ENCODE measurements at places on chromosomes 7 and 10. TPM values are rescaled to one million over a fixed set of nuclear protein-coding genes. Genes with fewer than 3 reads are reported as not detected.

DNA sequence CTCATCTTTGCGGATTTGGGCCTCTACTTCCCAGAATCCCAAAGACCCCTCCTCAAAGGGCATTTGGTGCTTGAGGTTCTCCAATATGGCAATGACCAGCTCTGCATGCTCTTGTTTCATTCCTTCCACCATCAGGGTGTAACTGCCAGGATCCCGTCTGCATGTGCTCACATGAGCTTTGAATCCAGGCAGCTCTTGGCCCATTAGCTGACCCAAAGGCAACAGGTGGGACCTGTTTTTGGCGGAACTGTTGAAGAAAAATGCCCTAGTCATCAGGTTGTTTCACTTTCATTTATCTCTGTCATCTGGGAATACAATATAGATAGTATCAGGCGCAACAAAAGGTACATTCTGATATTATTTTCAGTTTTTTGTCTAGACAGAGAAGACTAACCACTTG lies 159.1 kb upstream of the TCF7L2 start:
- H3K27me3 ChIP-seq: no peaks in the 10 kb centered on the region
- H3K36me3 ChIP-seq: no peaks in the 10 kb centered on the region
- H3K4me3 ChIP-seq: no peak overlapping the region
- no peak overlapping the region for H3K27ac ChIP-seq
- DNase-seq: peak; percentile 36

GRCh38 chr7:105849122-105849855 lies 27.1 kb downstream of the ATXN7L1 start:
- H3K27me3 ChIP-seq: no peaks in the 10 kb centered on the region
- H3K4me3 ChIP-seq: no peak overlapping the region
- no peak overlapping the region for H3K27ac ChIP-seq
- peaks cover 28% of the 10 kb centered on the region for H3K4me1 ChIP-seq

DNA sequence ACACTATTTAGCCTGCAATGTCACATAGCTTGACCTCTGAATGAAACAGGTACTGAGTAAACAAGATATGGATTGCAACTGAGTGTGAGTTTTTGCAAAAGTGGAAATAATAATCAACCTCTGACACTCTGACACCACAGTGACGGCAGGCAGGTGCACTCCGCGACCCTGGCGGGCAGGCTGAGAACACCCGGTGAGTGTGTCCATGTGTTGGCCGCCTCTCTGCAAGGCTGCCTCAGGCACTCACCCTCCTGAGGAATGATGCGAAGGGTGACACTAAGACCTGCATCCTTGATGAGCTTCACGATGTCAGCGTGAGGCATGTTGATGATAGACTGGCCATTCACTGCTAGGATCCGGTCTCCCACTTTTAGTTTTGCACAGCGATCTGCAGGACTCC lies 336.2 kb downstream of the PHTF2 start:
- H3K36me3 ChIP-seq: no peaks in the 10 kb centered on the region
- DNase-seq: no peak
- no peak overlapping the region for H3K4me3 ChIP-seq

- no peak overlapping the region for H3K4me3 ChIP-seq
- H3K4me1 ChIP-seq: no peaks in the 10 kb centered on the region
- H3K36me3 ChIP-seq: no peaks in the 10 kb centered on the region
Observed at GRCh38 chr10:132375116-132375794, 21.7 kb upstream of the PWWP2B start.

DNA sequence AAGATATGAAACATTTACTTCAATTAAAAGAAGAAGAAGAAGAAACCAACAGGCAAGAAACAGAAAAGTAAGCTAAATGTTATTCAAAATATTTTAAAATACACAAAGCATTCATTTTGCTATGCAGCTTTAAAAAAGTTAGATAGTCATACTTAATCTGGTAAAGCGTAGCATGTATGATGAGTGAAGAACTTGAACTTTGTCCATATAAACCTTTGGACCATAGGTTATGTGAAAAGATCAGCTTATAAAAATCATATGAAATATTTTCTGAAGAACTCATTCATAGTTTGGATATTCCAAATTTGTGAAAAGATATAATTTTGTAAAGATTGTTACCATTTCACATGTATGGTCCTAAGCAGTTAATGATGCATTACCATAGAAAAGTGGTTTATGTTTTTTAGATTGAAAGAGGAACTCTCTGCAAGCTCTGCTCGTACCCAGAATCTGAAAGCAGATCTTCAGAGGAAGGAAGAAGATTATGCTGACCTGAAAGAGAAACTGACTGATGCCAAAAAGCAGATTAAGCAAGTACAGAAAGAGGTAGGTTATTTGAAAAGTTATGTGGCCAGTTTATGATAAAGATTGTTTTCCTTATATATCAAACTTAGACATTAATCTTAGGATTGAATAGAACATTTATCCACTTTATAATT lies 37.3 kb downstream of the KIF20B start:
- no peak overlapping the region for H3K27ac ChIP-seq
- no peaks in the 10 kb centered on the region for H3K4me1 ChIP-seq
- no peak for DNase-seq
- H3K27me3 ChIP-seq: no peaks in the 10 kb centered on the region
- no peak overlapping the region for H3K4me3 ChIP-seq

DNA sequence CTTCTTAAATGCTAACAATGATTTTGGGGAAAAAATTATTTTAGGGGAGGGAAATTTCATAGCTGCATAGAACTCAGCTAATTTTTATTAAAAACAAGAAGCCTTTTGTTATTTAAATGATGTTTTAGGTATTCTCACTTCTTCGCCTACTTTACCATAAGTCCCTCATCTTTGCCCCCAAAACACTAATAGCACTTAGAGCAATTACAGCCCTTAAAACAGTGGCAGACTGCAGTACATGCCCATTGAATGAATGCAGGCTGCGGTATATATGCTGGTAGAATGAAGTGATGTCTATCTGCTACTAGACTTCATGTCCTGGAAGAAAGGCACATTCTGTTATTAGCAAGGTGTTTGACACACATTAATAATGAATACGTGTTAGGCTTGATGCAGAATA lies 2.9 kb upstream of the SPAG6 start:
- no peak for DNase-seq
- H3K36me3 ChIP-seq: no peaks in the 10 kb centered on the region
- peaks cover 60% of the 10 kb centered on the region for H3K27me3 ChIP-seq
- H3K27ac ChIP-seq: no peak overlapping the region
- no peak overlapping the region for H3K4me3 ChIP-seq

GRCh38 chr10:96129387-96130325 lies at the start of gene ZNF518A:
Gene ZNF518A (plus strand): TSS chr10:96130297. CDS start chr10:96156323, 26,026 bp downstream.
- H3K27me3 ChIP-seq: no peaks in the 10 kb centered on the region
- peaks cover 15% of the 10 kb centered on the region for H3K36me3 ChIP-seq
- H3K27ac ChIP-seq: peak within 1 kb of the TSS; percentile 99
- peak within 1 kb of the TSS; percentile 78 for H3K4me3 ChIP-seq
- H3K4me1 ChIP-seq: peaks cover 2% of the 10 kb centered on the region

GRCh38 chr10:93420091-93420490 lies 62.0 kb downstream of the MYOF start:
- no peak overlapping the region for H3K27ac ChIP-seq
- peaks cover 4% of the 10 kb centered on the region for H3K4me1 ChIP-seq
- H3K27me3 ChIP-seq: no peaks in the 10 kb centered on the region
- no peak overlapping the region for H3K4me3 ChIP-seq

DNA sequence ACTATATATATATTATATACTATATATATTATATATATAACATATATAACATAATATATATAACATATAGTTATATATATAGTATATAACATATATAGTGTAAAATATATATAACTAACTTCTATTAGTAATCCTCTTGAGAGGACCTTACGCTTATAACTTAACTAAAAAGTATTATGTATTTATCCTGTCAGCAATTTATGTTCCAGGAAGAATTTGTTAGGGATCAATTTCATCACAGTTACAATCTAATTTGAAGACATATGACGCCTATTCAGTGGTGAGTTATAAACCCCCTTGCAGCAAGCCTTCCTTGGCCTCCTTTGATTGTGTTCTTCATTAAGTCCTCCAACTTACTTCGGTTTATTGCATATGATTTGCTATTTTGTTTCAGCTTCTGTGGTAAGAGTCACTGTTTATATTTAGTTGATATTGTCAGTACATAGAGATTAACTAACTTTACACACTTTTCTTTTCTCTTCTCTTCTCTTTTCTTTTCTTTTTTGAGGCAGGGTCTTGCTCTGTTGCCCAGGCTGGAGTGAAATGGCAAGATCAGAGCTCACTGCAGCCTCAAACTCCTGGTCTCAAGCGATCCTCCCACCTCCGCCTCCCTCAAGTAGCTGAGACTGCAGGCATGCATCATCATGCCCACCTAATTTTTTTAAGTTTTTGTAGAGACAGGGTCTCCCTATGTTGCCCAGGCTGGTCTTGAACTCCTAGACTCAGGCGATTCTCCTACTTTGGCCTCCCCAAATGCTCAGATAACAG lies 59.7 kb downstream of the ANKRD61 start:
- H3K27ac ChIP-seq: no peak overlapping the region
- H3K36me3 ChIP-seq: no peaks in the 10 kb centered on the region
- H3K4me1 ChIP-seq: no peaks in the 10 kb centered on the region
- no peak for DNase-seq
- H3K27me3 ChIP-seq: no peaks in the 10 kb centered on the region
- no peak overlapping the region for H3K4me3 ChIP-seq

LLCFC1 gene
- not detected for total RNA-seq

TNPO3 gene
- 99.2 TPM for total RNA-seq
